CD4-positive, alpha-beta memory T cell (primary cell): ENCODE measurements at places on chromosomes 3 and 15.

DNA sequence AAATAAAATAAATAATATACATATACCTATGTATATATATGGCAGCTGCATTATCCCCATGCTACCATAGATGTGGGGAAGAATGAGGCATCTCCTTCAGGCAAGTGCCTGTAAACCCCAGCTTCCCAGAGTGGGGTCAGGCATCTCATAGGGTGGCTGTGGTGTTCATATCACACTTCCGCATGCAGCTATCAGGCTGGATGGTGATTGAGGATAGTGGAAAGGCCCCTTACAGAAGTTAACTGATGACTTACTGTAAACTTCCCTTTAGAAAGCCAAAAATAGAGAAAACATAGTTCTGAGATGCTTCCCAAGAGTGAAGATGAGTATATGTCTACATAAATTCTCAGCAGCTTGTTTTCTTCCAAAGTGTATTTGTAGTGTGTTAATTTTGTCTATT is 3.5 kb upstream of the PP2D1 start:
- DNase-seq, result no peak

GRCh38 chr15:99430881-99431401 is 134.8 kb upstream of the MEF2A start:
- DNase-seq, result no peak

DNA sequence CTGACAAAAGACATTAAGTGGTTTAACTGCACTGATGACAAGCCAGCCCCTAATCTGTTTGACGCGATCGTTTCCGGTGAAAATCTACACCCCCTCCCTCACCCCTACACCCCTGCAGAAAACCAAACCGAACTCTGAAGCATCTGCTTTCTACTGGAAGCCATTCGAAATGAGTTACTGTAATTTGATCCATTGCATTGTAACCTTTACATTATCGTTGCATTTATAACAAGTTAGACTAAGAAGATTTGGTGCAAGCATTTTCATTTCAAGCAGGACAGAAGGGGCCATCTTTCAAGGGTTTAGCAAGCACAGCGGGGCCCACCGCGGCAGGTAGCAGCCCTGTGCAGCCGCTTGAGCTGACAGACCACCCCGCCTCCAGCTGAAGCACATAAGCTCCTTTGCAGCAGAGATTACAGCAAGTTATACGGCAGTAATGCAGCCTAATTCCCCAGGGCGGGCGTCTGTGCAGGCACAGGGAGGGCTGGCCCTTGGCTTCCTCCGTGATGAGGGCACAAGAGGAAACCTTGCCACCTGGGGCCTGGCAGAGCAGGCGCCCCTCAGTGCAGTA is 79.3 kb downstream of the CHSY1 start:
- DNase-seq, result no peak

DNA sequence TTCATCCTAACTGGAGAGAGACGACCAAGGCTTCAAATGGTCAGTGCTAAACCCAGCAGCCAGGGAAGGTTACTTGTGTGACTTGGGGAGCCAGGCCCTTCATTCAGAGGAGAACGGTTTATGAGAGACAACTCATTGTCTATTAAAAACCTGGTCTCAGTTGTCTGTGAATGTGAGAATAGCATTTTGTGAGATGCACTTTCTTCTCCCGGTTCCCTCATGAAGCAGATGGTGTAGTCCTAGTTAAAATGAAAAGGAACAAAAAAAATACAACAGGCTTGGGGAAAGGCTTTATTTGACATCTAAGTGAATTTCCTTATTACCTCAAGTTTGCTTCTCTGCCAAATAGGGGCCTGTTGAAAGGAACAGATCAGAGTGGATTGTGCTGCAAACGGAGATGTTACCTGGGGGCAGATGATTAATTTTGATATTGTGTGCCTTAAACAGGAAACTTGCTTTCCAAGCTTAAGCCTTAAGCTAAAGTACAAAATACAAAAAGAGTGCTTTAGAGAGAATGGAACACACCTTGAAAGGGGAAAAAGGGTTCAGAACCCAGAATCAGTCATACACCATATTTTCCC is 202.7 kb upstream of the BHLHE40 start:
- DNase-seq, result no peak

DNA sequence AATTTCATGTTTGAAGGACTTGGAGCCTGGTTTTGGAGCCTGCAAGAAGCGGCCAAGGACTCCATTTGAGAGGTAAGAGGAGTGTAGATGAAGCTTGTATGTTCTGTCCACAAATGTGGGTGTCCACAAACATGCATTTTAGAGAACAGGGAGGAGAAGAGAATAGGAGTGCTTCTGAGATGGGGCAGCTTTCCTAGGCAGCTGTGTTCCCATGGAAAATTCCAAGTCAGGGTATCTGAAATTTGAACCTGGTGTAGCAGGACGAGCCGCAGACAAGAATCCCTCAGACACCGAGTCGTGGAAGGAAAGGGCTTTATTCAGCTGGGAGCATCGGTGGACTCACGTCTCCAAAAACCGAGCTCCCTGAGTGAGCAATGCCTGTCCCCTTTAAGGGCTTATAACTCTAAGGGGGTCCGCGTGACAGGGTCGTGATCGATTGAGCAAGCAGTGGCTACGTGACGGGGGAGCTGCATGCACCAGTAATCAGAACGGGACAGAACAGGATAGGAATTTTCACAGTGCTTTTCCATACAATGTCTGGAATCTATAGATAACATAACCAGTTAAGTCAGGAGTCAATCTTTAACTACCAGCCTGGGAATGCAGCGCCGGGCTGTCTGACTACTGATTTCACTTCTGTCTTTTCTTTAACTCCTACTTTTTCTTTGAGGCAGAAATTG is 71.4 kb upstream of the WDR72 start:
- DNase-seq, result no peak

DNA sequence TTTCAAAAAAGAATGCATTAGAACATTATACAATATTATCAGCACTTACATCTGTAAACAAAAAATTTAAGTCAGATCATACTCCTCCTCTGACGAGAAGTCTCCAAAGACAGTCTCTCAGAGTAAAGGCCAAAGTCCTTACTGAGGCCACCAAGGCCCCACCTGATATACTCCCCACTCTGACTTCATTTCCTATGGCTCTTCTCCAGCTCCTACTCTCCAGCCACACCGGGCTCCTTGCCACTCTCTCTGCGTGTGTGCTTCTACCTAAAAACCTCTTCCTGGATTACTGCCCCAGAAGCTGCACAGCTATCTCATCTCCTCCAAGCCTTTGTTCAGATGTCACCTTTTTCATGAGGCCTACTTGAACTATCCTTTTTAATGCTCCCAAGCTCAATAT is 5.0 kb downstream of the DCP1A start:
- no peak for DNase-seq

GRCh38 chr3:37053337-37053736 is 60.0 kb downstream of the MLH1 start:
- DNase-seq, result no peak
